Stimulated activated CD8-positive, alpha-beta memory T cell treated with anti-CD3 and anti-CD28 coated beads, Interleukin-4, amount 100 ng/mL, for 1 hour (primary cell): ENCODE measurements at places on chromosomes 3 and 15.

DNA sequence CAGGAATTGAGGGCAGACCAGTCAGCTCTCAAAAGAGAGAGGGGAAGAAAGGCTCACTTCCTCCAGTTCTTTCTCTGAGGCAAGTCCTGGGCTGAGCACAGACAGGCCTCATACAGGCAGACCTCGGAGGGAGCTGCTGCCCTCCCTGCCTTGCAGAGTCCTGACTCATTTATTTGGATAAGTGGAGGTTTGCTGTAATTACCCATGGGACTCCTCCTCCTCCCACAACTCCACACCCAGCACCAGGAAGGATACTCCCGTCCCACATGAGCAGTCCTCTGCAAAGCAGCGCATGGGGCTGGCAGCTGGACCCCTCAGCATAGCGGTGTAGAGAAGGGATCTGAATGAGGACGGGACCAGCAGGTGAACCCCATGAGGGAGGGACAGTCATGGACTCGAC, 13.4 kb upstream of the SCN10A start:
- no peak for DNase-seq

DNA sequence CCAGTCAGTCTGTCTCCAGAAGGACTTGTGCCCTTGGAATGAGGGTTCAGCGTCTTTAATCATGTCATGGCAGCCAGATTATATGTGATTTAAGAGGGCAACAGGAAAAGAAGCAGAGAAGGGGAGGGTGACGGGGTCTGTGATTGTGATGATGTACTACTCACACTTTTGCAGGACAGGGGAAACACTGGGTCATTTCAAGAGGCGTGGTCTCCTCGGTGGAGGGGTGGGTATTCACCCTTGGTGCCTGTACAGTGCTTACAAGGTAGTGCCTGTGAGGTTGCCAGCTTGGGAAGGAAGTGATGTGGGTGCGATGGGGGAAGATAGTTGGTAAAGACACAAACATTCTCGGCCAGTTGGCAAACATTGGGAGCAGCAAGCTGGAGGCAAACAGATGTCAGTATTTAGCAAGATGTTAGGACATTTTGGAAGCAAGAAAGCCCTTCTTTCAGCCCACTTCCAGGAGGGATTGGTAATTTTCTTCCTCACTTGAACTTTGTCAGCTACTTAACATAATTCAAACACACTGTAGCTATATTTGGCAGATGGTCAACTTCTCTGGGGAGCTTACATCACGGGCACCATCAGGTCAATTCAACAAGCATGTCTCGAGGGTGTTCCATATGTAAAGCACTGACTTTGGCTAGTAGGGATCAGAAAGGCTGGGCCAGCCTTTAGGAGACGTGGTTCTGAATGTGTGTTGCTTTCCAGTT, 71.4 kb upstream of the ROPN1 start:
- no peak for DNase-seq

DNA sequence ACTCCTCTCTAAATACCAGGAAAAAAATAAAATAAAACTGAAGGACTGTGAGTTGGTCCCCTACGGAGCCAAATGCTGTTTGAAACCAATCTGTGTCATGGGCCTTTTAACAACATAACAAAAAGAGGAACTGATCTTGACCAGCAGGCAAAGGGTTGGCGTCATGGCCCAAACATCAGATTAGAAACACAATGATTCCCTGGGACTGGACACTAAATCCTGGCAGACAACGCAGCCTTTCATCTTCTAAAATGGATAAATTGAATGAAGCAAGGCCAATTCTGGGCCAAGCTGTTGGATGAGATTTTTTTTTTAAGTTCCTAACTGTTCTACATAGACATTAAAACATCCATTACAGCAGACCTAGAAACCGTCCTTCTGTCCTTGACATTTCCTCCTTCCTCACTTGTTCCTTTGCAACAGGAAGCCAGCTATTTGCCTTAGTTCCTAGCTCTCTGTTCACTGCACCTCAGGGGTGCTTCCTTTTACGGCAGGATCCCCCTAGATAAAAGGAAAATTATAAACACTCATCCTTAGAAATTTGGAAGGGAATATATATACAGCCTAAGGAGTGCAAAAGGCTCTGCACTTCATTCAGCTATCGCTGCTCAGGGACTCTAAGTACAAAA, 21.6 kb upstream of the TAFA4 start:
- DNase-seq, result no peak

GRCh38 chr15:25847051-25847450, 16.1 kb downstream of the ATP10A start:
- no peak for DNase-seq

DNA sequence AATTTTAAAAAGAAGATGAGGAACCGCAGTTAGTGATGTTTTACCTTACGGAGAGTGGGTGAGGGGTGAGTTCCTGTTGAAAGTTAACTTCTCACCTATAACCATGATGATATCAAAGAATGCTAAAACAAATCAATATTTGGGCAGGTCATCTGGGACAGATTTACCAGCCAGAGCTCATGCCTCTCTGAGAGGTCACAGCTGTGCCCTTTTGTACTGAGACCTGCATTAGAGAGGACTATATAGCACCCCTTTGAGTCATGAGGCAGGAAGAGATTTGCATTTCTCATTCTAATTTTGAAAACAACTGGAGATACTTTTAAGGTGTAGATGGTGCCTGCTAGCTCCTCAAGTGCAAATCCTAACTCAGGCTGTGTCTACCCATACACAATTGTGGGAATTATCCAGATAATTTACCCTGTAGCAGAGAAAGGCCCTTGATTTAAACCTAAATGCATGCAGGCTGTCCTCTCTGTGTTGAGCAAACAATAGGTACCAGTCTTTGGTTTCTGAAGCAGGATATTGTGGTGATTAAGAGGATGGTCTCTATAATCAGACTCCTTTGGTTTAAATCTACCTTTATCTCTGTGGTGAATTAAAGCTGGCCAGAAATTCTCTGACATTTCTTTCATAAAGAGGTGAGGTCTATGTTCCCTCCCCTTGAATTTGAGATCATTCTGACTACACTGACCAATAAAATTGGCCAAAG, 5.8 kb upstream of the TM4SF4 start:
- no peak for DNase-seq

- DNase-seq, result no peak
These were observed 80.6 kb downstream of the RAD18 start for GRCh38 chr3:8882642-8883041.

DNA sequence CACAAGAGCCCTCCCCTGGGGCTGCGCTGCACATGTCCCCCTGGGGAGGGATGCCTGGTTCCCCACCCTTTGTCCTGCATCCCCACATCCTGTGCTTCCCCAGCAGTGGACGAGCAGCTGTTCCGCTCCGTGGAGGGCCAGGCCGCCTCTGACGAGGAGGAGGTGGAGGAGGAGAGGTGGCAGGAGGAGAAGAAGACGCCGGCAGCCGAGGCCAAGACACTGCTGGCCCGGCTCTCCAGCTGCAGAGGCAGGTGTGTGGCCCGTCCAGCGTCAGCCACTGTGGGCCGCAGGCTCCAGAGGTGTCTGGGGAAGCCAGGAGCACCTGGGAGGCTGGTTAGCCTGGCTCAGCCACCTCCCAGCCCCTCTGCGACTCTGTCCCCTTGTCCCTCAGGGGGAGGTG, 27.9 kb upstream of the GP9 start:
- no peak for DNase-seq

- DNase-seq, result no peak
These were observed 510.2 kb upstream of the MDFIC2 start for GRCh38 chr3:70822669-70823068.

DNA sequence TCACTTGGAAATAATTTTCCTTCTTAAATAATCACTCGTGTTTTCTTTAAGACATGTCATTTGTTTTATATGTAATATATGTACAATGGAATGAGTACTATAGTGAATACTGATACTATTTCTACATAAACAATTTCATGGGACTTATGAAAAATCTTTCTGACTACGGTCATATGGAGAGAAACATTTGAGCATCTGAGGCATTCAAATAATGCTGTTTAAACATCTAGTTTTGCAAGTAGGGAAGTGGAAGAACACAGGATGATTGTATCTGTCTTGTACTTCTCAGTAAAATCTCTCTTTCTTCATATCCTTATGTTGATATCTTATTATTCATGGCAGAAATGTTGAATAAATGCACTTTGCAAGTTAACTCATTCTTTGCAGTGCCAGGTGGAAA, 599.5 kb upstream of the KCNMB2 start:
- no peak for DNase-seq

DNA sequence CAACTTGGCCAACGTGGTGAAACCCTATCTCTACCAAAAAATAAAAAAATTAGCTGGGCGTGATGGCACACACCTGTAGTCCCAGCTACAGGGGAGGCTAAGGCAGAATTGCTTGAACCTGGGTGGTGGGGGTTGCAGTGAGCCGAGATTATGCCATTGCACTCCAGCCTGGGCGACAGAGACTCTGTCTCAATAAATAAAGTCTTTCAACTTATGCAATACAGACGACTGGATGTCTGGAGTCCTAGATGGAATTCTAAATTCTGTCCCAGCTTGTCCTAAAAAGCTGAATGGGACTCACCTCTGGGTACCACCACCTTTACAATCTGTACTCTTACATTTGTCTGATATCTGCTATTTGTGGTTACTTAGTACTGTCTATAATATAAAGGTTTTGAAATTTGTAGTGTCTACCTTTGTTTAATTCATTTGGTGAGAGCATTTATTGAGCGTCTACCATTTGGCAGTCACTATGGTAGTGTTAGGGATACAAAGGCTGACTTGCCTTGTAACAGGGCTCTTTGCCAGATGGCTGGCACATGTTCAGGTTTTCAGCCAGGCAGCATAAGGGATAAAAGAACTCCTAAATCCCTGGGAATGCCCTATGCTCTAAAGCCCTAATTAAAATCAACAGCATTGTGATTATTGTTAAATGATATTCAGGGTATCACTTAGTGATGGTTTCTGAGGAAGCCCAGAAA, 7.2 kb upstream of the ZNF609 start:
- no peak for DNase-seq

DNA sequence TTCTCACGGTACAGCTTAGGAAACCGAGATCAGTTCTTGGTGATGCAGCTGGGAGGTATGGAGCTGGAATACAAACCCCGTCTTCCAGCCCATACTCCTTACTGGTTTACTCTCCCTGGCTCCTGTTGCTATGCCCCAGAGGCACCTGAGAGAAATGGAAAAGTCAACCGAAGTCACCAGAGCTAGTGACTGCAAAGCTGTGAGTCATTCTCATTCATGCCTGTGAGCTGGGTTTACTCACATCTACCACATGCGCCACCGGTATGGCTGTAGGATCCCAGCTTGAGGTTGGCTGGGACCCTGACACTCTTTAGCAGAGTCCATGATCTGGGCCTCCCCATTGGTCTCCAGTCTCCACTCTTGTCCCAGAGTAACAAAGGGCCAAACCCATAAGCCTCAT, 111.5 kb upstream of the ETV5 start:
- no peak for DNase-seq

- DNase-seq, result no peak
These were observed 24.6 kb upstream of the NECTIN3 start for GRCh38 chr3:111047042-111047441.

GRCh38 chr3:113736548-113737089, 9.4 kb downstream of the NAA50 start:
- no peak for DNase-seq

DNA sequence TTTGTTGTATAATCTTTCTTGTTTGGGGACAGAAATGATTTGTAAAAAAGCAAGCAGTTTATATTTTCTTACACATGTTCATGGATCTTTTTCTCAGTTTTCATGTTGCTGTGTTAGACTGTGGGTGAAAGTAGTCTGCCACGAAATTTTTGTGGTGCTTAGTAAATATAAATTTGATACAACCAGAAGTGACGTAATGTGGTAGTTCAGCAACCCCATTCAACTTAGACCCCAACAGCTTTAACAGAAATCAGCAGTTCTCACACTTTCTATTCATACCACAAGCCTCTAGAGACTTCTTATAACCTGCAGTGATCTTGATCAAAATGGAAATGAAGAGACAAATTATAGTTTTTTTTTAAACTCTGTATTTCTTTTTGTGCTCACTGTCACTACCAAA, 120.2 kb upstream of the IGSF10 start:
- DNase-seq, result no peak

GRCh38 chr15:71362987-71363968, 248.0 kb downstream of the THSD4 start:
- no peak for DNase-seq

DNA sequence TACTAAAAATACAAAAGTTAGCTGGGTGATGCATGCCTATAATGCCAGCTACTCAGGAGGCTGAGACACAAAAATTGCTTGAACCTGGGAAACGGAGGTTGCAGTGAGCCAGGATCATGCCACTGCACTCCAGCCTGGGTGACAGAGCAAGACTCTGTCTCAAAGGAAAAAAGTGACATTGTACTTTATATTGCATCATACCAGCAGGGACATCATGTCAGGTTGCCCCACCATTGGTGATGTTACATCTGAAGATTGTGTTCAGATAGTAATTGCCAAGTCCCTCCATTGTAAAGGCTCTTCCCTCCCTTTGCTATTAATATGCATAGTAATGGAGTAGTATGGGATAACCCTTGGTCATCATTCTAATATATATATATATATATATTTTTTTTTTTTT, 44.8 kb downstream of the FOXL2 start:
- no peak for DNase-seq

- no peak for DNase-seq
These were observed 110.8 kb upstream of the NDN start for GRCh38 chr15:23797747-23798446.

DNA sequence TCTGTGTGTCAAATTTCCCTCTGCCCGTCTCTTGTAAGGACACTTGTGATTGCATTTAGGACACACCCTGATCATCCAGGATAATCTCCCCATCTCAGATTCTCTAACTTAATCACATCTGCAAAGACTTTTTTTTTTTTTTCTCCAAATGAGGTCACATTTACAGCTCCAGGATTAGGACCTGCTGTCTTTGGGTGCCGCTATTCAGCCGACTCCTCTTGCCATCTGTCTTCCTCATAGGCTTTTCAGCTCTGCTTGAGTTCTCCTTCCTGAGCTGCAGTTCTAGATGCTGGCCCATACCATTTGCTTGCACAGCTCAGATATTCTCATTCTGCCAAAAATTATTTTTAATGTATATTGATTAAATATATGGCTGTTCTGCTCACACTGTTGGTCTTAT, 94.3 kb upstream of the TLE3 start:
- DNase-seq, result no peak

GRCh38 chr15:57395292-57395691, 19.0 kb downstream of the CGNL1 start:
- DNase-seq, result no peak

DNA sequence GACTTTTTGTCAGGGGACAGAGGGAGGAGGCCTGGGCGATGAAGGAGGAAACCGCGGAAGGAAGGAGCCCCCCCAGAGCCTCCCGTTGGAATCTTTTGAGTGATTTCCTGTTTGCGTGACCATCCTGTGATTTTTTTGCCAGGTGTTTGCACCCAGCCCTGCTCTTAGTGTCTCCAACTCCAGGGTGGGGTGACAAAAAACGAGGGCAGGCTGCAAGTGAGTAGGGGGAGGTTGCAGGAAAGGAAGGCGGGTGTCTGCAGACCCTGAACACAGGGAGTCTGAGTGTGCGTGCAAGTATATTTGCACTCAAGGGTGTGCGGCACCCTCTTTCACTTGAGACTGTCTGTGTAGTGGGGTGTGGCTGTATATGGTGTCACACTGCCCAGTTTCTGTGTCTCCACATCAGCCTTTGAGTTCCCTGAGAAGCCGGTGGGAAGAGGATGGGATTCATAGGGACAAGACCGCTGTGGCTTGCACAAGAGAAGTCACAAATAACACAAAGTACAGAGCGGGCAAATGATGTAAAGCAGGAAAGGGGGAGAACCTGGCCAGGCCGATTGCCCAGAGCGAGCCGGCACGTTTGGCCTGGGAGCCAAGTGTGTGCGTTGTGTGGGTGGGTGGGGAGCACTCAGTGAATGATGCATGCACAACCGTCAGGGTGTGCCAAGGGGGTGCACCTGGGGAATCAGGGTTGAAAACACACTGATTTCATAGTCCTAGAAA, 6.6 kb downstream of the ISLR2 start:
- DNase-seq, result no peak

- DNase-seq, result no peak
These were observed 21.7 kb downstream of the GTF2E1 start for GRCh38 chr3:120764206-120764605.
